ENCODE measurements at places on chromosomes 16 and 17.
A peak's percentile ranks its signal among the peaks of the same experiment; 100 is the strongest.

- DNase-seq = peak; percentile 20
Observed at GRCh38 chr16:30185683-30186421, 2.5 kb downstream of the CORO1A start.

- DNase-seq = no peak
Observed at GRCh38 chr16:68643227-68643626, 1.9 kb upstream of the CDH3 start.

- no peak for DNase-seq
Observed at GRCh38 chr17:64783031-64783461, 120.9 kb upstream of the SMURF2 start.

DNA sequence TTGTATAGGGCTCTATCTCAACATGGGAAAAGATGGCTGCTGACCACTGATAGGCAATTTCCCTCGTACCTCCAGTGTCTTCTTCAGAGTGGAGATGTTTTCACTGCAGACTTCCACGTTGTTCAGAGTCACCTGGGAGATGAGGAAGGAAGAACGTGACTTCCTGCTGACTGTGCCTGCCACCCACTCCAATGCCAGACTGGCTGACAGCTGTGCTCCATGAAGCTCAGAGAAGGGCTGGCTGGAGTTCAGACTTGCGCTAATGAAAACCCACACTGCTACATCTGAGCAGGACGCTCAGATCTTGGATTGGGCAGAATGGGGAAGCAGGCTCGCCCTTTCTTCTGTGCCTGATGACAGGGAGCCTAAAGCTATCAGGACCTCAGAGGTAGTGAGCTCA, 33.1 kb downstream of the COG4 start:
- DNase-seq = no peak

- no peak for DNase-seq
Observed at GRCh38 chr17:61219460-61219859, 180.2 kb upstream of the TBX2 start.

DNA sequence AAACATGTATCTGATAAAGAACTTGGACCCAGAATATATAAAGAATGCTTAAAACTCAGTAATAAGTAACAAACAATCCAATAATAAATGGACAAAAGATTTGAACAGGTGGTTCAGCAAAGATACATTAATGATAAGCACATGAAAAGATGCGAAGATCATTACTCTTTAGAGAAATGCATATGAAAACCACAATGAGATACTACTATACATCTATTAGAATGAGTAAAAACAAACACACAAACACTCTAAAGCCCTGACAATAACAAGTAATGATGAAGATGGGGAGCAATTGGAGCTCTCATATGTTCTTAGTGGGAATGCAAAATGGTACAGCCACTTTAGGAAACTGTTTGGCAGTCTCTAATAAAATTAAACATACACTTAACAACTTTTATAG, 29.1 kb downstream of the OSBPL7 start:
- DNase-seq = no peak

DNA sequence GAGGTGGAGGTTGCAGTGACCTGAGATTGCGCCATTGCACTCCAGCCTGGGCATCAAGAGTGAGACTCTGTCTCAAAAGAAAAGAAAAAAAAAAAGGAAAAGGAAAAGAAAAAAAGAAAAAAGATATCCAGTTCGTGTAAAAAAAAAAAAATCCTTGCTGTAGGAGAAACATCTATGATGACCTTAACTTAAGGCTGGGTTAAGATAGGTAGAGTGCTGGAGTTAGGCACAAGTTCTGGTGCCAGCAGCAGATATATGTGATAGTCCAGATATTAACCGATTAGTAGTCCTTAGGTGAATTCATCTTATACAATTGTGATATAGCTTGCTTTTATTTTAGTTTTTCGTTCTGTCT, 17.2 kb downstream of the PSMD11 start:
- no peak for DNase-seq

GRCh38 chr17:19762515-19762961, 14.4 kb upstream of the ALDH3A1 start:
- DNase-seq = no peak

- no peak for DNase-seq
Observed at GRCh38 chr17:77209330-77209748, 68.6 kb downstream of the SEC14L1 start.

- DNase-seq = no peak
Observed at GRCh38 chr17:29583324-29584248, 5.9 kb downstream of the GIT1 start.

- no peak for DNase-seq
Observed at GRCh38 chr16:15647294-15648014, 2.6 kb upstream of the NDE1 start.

GRCh38 chr17:65988451-65988850, 203.5 kb downstream of the CEP112 start:
- no peak for DNase-seq

GRCh38 chr16:918741-919657, 51.8 kb downstream of the LMF1 start:
- no peak for DNase-seq

DNA sequence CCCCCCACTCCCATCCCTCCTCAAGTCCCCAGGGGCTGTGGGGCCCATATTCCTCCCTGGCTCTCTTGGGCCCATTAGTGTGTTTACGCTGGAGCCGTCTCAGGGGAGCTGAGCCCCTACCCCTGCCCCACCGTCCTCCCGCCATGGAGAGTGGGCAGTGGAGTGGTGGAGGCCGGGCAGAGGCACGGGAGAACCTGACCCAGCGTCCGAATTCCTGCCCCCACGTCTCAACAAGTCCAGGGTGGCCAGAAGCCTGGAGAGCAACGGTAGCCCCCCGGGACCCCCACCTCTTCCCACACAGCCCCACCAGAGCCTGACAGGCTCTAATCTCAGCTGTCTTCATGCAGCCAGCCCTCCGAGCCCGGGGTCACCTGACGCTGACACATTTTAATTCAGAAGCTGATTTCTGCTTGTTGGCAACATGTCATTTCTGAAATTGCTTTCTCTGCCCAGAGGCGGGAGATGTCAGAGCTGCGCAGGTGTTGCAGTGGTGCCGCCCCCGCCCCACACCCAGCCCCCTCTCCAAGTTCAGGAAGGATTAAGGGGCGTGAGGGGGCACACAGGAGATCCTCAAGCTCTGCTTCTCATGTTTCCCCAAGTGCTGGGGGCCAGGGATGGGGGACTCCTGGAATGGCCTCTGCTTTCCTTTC, 32.6 kb downstream of the WNT9B start:
- no peak for DNase-seq

DNA sequence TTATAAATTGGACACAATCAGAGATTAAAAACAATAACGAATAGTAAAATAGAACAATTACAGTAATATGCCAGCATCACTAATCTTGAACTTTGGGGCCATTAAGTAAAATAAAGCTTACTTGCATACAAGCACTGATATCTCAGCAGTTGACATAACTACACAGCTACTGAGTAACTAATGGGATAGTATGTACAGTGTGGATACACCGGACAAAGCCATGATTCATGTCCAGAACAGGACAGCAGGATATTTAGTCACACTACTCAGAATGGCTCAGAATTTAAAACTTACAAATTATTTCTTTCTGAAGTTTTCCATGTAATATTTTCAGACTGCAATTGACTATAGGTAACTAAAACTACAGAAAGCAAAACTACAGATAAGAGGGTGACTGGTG, 427.5 kb downstream of the CDH13 start:
- DNase-seq = no peak

DNA sequence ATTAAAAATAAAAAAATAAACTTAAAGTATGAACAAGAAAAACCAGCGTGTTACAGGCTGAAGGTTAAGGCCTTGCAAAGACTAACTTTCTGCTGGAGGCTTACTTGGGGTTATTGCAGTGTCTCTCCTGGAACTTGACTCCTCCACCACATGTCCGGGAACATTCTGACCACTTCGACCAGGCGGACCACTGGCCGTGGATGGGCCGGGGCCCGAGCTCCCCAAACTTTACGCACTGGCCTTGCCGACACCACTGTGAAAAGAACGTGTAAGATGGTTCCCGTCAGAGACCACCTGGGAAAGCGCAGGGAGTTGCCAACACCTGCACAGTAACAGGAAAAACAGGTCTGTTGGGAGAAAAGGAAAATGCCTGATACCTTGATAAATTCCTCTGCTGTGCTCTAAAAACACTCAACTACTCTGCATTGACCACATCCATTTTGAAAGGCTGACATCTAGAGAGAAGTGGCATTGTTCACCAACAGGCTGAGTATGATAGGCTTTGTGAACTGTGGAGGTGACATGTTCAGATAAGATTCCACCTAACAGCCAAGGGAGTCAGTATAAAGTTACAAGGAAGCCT, 99.1 kb downstream of the ADAMTS18 start:
- no peak for DNase-seq

DNA sequence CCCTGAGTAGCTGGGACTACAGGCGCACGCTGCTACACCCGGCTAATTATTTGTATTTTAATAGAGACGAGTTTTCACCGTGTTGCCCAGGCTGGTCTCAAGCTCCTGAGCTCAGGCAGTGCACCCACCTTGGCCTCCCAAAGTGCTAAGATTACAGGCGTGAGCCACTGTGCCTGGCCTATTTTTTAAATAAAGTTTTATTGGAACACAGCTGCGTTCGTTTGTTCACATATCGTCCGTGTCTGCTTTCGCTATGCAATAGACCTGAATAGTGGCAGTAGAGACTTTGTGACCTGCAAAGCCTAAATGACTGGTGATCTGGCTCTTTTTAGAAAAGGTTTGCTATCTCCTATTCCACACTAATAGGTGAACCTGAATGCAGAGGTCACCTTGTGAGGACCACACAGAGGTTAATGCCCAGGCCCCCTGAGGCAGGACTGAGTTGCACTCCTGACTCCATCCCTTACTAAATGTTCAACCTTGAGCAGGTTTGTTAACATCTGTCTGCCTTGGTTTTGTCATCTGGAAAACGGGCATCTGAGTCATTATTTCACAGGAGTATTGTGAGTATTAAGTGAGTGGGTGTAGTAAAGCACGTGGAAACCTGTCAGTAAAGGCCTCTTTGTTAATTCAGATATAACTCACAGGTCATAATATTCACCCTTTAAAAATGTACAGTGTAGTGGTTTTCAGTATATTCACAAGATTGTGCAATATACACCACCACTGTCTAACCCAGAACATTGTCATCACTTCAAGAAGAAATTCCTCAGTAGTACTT, 157.5 kb upstream of the CACNG5 start:
- no peak for DNase-seq

GRCh38 chr17:72297326-72298115, 176.7 kb downstream of the SOX9 start:
- DNase-seq = no peak

- DNase-seq = no peak
Observed at GRCh38 chr17:60332574-60332973, 59.4 kb downstream of the USP32 start.

DNA sequence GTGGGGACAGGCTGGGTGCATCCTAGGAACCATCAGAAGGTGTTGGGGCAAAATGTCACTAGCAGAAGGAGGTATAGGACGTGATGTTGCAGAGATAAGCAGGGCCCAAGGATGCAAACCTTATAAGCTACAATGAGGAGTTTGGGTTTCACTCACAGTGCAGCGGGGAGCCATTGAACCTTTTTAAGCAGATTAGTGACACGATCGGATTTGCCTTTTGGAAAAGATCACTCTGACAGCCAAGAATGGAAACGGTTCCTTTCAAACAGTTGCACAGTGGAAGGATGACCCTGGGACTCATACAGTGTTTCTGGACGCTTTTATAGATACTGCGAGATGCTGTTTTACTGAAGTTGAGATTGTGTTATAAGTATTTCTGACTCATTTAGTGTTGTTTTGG, 131.8 kb upstream of the CACNG3 start:
- DNase-seq = no peak

DNA sequence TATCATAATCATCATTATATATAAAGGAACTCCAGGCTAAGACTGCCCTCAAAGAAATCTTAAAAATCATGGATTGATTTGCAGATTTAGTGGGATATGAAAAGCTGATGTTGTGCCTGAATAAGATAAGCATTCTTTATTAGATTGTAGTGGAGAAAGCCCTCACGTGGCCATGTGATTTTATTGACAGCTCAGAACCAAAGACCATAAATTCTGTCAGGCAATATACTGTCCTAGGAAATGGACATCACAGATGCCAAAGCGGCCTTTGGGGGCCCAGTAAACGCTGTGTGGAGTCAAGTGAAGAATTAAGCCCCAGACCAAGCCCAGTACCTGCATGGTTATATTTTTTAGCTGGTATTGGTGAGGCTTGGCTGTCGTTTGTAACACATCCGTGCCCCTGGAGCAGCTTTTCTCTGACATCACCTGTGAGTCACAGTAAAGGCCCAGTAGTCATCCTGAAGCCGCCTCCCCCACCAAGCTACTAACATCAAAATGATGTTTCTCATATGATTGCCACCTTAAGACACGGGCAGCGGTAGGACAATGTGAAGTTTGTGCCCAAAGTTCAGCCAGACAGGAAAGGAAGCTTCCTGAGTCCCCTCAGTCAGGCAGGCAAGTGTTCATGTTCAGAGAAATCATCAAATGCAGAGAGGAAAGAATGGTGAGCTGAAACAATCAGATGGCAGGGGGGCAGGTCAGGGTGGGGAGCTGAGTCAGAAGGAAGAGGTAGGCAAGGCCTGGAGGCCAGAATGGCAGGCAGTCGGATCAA, 209.4 kb downstream of the IRX3 start:
- no peak for DNase-seq

DNA sequence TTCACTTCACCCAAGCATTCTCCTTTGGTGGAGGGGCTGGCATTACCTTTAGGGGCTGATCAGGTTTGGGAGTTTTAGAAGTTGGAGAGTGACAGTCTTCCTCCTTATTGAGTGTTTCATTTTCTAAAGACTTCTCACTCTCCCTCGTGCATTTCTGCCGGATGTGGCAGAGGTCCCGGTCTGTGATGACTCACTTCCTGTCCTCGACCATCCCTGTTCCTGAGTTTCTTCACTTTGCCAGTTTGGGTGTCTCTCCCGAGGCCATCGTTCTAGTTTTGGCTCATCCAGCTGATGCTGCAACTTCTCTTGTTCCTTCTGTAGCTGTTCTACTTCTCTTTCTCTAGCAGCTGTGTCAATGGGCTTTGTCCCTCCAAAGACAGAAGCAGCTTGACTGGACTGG, 104.3 kb downstream of the PHKB start:
- DNase-seq = no peak

GRCh38 chr16:2339521-2340484, 725 bp downstream of the ABCA3 start:
- peak; percentile 66 for DNase-seq

DNA sequence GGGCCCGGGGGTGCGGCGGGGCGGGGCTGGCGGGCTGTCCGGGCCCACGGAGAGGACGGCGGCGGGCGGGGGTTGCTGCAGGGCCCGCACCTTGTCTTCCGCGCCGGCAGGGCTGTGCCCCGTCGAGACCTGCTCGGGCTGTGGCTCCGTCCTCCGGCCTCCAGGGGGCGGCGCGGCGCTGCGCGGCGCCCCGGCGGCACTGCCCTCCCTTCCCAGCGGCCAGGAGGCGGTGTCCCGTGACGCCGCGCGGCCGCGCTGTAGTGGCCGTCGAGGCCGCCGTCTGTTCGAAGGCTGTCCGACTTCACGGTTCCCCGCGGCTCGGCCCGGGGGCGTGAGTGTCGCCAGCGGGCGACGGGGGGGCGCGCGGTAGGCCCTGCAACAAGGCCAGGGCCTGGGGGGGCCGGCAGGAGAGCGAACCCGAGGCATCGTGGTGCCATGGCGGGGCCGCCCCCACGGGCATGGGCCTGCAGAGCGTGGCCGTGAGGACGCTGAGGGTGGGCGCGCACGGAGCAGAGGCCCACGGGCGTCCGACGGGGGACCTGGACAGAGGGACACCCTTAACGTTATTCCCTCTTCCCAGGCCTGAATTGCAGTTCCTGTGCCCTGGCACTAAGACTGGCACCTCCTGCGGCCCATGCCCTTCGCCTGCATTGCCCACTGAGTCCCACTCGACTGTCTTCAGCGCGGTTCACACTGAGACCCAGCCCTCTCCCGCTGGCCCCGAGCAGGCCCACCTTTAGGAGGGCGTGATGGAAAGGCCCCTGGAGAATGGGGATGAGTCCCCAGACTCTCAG, at the start of gene PLEKHG4:
Gene PLEKHG4, plus strand, starts transcription at position 237 of the 794 bp plus-strand sequence. Its CDS starts 513 bp downstream, at position 750.
- peak; percentile 0 for DNase-seq
